Non-pigmented ciliary epithelial cell (primary cell): ENCODE measurements at places on chromosomes 4 and X.

DNA sequence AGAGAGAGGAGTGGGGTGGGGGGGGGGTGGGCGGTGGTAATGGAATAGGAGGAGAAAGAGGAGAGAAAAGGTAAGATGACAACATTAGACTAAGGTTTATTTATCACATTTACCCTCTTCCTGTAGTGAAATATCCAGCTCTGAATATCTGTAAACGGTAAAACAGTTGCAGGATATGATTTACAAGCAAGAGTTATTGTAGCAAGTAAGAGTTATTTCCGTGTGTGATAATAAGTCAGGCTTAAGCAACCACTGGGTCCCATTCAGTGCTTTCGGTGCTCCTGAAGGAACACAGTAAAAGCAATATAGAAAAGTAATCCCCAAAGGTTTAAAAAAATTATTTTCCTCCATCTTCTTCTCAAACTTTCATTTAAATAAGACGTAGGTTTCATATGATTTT lies 103.6 kb downstream of the MANBA start:
- no peak for DNase-seq

- DNase-seq = no peak
Measured at GRCh38 chrX:29561417-29561816, 653.9 kb upstream of the MAGEB2 start.

DNA sequence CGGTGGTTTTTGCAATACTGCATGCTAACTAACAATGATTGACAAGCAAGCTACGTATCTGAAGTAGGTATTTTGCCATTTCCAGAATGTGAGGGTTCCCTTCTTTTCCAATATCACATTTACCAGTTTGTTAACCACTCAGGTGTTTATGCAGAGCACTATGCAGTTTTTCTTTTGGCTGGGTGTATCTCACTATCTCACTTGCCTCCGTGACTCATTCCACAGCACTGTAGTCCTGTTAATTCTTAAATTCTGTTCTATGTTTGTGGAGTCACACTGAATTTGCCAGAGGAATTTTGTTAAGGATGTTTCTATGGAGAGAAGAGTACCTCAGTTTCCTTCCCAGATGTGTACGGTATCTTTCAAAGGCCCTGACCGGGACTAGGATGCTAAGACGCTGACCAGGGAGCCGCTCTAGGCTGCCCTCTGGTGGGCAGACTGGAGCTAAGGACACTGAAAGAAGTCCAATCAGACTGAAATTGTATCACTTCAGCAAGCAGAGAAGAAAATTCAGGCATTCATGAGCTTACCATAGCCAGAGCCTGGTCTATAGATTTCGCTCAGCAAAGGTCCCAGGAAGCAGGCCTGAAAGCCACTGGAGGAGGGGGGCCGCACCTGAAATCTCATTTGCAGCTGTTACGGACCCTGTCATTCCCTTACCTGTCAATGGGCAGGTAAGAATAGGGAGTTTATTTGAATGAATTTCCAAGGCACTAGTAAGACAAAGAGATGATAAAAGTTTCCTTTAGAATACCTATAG lies 388.4 kb upstream of the SPOCK3 start:
- DNase-seq = no peak

GRCh38 chr4:26174027-26174426 lies 146.8 kb upstream of the RBPJ start:
- no peak for DNase-seq

DNA sequence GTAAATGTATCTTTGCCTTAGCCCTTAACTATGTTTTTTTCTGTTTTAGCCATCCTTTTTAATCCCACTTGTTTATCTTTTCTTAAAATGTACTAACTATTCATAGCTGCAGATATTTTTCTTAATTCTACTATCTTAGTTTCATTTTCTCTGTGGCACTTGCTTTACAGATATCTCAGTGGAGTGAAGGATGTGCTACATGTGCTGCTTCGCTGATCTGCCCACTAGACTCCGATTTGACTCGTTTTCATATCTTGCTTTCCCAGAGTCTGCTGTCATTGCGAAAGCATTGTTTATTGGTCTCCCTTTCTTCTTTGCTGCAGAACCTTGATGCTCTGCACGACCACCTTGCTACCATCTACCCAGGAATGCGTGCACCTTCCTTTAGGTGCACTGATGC lies 30.6 kb downstream of the GUCY1B1 start:
- no peak for DNase-seq

GRCh38 chr4:145912376-145912775 lies 26.2 kb downstream of the ZNF827 start:
- DNase-seq = no peak

- no peak for DNase-seq
Measured at GRCh38 chrX:54808109-54808604, 612 bp downstream of the MAGED2 start.

GRCh38 chr4:6018331-6018730 lies at the start of gene C4orf50:
Gene C4orf50, minus strand, starts transcription at chr4:6018431.
- no peak for DNase-seq

GRCh38 chr4:3022651-3023050 lies 51.7 kb downstream of the HTT-AS start:
- no peak for DNase-seq

DNA sequence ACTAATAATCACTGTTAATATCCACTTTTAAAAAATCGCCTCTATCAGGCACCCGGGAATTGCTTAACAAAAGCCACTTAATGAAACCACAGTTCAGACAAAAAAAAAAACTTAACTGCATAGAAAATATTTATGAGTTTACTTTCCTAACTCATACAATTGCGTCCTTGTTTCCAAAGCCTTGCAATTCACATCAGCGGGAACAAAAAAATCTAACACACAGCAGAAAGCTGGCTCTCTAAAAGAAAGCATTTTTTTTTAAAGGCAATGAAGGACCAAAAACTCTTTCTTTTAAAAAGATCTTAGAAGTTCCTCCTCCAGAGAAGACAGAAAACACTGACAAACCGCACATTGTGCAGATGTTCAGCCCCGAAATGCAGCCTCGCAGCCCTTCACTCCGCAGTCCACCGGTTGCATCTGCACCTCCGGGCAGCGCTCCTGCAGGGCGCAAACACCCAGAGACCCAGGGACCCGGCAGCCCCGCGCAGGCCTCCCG lies 812 bp downstream of the FAT1 start:
- no peak for DNase-seq

DNA sequence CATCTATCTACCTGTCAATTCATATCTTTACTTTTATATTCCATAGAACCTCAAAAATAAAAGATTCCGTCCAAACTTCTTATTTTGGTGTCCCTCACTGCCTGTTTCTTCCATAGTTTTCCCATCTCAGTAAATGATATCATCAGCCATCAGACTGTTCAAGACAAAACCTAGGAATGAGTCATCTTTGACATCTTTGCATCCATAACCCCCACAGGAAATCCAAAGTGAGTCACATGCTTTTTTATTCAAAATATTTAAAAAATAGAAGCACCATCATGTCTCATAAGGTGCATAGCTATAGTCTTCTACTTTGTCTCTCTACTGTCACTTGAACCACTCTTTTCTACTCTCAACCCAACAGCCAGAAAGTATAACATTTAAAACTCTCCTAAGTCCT lies 29.9 kb upstream of the CXXC4 start:
- peak; percentile 20 for DNase-seq

DNA sequence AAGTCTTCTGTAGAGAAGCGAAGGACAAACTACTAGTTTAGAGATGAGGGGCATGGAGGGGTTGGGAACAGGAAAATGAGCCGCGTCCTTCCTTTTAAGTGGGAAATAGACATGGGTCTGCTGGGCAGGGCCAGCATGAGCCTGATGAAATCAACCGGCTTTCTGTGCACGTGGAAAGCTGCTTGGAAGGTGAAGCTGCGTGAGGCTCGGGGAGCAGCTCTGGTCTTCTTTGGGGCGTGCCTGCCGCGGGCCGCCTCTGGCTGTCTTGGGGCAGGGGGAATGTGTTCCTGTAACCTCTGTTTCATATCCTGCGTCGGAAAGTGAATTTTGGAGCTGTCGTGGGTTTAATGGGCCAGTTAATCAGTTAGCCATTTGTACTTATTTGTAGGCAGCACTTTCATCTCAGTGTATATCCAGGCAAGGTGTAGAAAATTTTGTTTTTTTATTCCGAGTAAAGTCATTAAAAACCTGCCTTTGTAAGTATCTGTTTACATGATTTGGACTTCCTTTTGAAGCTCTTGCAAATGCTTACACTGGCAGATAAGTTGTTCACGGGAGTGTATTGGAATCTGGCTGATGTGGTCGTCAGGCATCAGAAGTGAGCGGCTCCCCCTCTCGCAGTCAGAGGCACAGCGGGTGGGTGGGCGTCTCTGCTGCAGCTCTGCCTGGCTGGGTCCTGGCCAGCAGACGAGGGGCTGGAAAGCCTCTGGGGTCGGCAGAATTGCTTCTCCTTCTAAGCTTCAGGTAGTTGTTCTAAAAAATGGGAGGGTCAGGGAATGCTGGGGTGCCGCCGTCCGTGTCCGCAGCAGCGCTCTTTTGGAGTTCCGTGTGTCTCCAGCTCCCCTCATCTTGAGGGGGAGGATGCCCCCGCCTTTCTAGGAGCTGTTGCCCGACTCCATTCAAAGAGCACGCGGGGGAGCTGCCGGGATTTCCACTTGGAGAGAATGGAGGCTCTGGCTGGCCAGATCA lies 70.5 kb upstream of the HGFAC start:
- DNase-seq = no peak

- DNase-seq = no peak
Measured at GRCh38 chr4:57374866-57375595, 264.8 kb upstream of the IGFBP7 start.

- no peak for DNase-seq
Measured at GRCh38 chr4:87749883-87750282, 49.5 kb upstream of the IBSP start.

GRCh38 chrX:149853925-149854324 lies 27.1 kb upstream of the MAGEA8 start:
- no peak for DNase-seq

- no peak for DNase-seq
Measured at GRCh38 chr4:7810783-7811535, 128.7 kb downstream of the AFAP1 start.

- no peak for DNase-seq
Measured at GRCh38 chrX:46306103-46306502, 239.1 kb downstream of the ZNF674 start.

GRCh38 chr4:109649872-109650271 lies 53.4 kb downstream of the CASP6 start:
- DNase-seq = no peak

- DNase-seq = no peak
Measured at GRCh38 chrX:156003486-156004185, 6.1 kb downstream of the IL9R start.

DNA sequence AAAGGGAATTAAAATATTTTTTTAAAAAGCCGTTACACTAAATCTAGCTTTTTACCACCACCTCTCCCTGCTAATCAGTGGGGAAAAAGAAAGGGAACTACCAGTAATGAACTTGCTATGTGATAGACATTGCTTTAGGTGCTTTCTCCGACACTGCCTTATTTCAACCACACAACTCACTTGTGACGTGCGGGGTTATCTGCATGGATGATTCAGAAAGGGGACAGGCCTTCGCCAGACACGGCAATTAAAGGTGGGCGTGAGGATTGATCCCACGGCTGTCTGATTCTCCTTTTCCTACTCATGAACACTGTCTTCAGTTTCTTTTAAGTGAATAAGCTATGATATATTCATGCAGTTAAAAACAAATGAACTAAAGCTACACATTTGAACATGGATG lies 882 bp upstream of the CXCR3 start:
- no peak for DNase-seq

DNA sequence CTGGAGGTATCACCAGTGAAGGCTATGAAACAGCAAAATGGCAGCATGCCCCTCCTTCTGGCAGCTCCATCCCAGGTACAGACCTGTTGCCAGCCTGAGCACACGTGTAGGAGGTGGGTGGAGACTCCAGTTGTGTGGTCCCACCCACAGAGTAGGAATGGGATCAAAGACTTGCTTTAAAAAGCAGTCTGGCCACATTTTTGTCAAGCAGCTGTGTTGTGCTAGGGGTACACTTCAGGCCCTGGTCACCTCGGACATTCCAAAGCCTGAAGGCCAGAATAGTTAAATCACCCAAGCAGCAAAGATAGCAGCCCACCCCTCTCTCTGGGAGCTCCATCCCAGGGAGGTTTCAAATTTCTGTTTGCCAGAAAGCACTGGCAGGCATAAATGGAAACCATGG lies 20.3 kb upstream of the AMBN start:
- DNase-seq = no peak

DNA sequence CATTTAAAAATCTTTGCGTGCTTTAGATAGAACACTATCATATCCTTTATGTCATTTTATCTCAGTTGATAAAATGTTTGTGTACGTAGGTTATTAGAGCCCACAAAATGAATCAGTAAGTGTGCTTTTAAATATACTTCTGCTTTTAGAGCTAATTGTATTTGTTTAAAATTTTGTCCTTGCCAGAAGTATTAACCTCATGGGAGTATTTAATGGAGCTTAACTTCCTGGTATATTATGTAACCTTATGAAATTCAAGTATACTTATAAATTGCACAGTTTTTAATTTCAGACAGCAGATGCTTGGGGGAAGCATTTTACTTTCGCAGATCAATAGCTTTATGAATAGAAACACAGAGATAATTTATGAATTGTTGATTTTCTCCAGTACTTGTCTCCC lies 90.2 kb downstream of the DIPK2B start:
- no peak for DNase-seq

DNA sequence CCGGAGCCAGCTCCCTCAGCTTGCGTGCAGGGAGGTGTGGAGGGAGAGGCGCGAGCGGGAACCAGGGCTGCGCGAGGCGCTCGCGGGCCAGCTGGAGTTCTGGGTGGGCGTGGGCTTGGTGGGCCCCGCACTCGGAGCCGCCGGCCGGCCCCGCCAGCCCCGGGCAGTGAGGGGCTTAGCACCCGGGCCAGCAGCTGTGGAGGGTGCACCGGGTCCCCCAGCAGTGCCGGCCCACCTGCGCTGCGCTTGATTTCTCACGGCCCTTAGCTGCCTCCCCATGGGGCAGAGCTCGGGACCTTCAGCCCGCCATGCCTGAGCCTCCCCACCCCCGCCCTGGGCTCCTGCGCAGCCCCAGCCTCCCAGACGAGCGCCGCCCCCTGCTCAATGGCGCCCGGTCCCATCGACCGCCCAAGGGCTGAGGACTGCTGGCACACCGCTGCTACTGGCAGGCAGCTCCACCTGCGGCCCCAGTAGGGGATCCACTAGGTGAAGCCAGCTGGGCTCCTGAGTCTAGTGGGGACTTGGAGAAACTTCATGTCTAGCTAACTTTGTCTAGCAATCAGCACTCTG lies 37.8 kb upstream of the SMARCAD1 start:
- DNase-seq = no peak

DNA sequence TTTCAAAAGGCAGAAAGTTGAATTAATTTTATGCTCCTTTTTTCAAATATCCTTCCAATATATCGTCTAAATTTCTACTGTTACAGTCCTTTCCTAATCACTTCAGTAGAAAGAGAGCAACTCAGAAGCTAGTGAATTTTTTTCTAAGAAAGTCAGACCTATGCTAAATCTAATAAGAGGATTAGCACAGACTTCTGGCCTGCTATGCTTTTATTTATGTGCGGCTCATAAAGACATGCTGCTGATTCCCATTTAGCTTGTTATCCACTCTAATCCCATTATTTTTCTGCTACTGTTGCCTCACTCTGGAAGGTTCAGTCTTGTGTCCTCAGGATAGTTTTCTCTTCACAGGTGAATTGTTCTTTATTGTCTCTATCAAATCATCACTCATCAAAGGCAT lies 473.5 kb upstream of the FAM241A start:
- DNase-seq = no peak
